ENCODE measurements at places on chromosomes 12 and 14.
A peak's percentile ranks its signal among the peaks of the same experiment; 100 is the strongest.

GRCh38 chr14:55336162-55336561 is 64.9 kb downstream of the FBXO34 start:
- DNase-seq, result no peak

GRCh38 chr14:95961481-95961880 is 77.7 kb upstream of the C14orf132 start:
- no peak for DNase-seq

- peak; percentile 21 for DNase-seq
Observed at GRCh38 chr14:65359503-65359902, 53.0 kb upstream of the FUT8 start.

GRCh38 chr14:23008831-23009230 is 1.1 kb downstream of the C14orf93 start:
- peak; percentile 48 for DNase-seq
